ENCODE measurements at places on chromosomes 16 and 17.

GRCh38 chr16:54121539-54122295 is 164.9 kb downstream of the IRX3 start:
- no peak for DNase-seq

DNA sequence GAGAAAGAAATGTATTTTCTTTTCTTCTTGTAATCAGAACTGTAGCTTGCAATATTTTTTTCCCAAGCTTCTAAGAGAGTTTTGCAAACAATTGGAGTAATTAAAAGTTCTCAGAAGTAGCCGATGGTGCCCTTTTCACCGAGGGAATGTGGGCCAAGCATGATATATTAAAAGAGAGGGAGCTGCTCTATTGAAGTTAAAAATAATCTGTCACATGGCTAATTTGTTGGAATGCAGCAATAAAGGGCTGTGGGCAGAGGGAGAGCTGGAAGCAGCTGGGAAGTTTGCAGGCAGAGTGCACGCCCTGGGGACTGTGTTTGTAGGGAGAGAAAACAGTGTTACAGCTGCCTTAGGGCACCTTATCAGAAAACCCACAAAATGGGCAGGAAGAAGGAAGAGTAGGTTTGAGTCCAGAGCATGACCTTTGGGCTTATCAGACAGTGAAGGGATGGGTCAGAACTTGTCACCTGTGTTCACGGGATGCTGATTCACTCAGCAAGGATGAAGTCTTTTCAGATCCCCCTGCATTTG is 18.5 kb upstream of the TERF2 start:
- no peak for DNase-seq

- no peak for DNase-seq
Observed at GRCh38 chr16:89786474-89787364, 29.7 kb downstream of the FANCA start.

DNA sequence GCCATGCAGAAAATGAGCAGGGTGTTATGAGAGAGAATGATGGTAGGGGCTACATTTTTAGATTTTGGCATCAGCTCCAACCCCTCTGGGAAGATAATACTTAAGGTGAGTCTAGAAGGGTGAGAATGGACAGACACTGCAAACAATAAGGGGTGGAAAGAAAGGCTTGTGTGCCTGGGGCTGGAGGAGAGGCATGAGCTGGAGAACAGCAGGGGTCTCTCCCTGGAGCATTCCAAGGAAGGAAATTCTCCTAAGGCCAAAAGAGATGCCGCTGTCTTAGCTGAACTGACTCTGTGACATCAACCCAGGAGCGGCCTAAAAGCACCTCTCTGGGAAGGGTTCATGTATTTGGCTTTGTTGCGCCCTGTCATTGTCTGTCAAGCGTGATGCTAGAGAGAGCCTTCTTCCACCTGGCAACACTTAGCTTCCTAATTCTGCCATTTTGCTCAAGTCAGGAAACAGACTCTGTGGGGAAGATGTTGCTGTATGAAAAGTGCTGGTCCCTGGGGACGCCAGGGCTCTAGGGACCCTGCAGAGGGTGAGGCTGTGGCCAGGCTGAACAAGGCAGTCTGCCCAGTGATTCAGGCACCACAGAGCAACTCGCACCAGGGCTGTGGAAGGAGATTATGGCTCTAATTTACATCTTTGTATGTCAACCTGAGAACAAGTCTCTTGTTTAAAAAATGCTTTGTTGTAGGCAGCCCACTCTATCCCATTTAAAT is 225.7 kb downstream of the CBLN1 start:
- DNase-seq: no peak
